ENCODE measurements at places on chromosomes 5 and 9.

DNA sequence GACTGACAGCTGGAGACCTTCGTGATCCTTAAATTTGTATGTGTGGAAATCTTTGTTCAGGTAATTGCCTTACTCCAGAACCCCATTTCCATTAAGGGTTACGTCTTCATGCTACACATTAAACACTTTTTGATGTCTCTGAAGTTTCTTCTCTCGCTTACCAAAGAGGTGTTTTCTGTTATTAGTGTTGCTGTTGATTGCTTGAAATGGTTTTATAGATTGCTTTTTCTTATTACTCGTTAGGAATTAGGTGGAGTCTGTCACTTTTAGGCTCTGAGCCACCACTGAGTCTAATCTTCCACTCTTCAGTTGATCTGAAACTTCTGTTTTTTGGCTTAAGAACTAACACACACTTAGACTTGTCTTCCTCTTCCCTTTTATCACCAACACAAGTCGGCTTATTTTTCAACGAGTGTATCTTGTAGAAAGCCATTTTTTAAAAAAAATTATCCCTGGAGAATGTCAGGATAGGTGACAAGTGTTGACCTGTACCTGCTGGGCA lies 62.2 kb upstream of the PPARGC1B start:
- no peak for DNase-seq

GRCh38 chr5:89396278-89396954 lies 513.4 kb upstream of the MEF2C start:
- no peak for DNase-seq

- DNase-seq: no peak
Measured at GRCh38 chr9:111838439-111838838, 43.7 kb upstream of the SHOC1 start.

DNA sequence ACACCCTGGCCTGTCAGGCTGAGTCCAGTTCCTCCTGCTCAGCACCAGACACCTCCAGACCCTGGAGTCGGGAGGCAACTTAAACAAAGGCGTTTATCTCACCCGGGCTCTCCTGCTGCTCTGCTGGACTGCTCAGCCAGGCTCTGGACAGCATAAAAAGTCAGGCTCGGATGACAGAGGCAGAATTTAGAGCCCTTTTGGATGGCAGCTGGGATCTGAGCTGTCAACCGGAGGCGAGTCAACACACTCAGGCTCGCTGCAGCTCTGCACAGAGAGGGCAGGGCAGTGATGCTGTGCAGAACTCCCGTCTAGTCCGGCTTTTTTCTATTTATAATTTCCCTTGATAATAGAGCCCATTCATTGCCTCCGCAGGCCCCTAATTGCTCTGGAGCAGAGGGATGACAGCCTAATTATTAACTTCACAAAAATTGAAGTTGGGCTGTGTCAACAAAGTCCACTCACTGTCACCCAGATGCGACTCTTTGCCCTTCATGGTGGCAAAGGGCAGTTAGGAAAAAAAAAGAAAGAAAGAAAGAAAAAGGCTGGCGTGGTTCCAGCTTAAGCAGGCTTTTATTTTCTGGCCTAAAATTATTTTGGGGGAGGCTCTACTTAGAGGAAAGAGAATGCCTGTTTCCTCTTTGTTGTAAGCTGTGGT lies 37.6 kb downstream of the STC2 start:
- DNase-seq: no peak

DNA sequence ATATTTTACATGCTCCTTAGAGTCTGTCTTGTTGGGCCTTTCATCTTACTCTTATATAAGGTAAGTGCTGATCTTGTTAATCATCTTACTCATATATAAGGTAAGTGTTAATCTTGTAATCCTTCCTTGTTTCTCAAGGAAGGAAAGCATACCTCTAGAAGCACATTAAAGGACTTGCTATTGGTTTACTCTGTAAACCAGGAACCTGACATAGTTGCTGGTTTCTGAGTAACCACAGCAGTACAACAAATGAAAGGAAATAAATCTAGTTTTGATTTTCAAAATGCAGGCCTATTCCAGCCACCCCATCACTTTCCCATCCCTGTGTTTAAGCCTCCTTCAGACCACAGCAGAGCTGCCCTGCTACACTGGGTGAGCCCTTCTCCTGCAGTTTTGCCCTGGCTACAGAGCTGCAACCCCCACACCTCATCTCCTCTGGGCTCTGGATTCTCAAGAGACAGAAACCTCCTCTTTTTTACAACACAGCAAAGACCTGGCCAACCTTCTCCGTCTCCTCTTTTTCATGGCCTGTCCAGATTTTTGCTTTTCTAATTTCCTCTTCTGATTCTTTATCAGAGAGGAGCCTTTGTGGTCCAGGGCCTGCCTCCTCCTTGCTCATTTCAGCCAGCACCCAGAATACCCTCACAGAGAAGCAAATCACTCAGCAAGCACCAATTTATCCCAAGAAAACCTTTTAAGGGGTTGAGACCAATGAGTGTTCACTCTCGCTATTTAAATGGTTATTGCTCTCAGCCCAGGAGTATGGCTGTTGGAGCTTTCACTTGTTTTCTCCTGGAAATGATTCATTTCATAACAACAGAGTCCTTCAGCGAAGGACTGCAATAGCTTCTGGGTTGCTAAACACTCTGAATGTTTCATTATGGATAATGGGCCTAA lies 103.2 kb downstream of the FSTL4 start:
- DNase-seq: no peak

DNA sequence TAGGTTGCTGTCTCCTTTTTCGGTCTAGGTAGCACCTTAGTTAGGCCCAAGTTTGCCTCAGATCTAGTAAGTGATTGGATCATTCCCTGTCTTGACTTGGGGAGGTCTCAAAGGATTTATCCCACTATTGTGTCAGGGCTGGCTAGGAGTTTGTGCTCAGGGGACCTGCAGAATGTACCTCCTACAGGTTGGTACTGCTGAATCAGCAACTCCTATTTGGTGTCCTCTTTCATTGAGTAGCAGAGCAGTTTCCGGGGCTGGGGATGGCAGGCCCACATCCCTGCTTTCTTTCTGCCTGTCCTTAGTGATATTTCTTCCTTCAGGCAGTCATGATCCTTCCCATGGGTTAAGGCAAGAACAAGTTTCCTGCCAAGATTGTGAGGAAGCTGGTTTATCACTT lies 192.9 kb upstream of the CCNH start:
- DNase-seq: no peak

GRCh38 chr9:135583688-135584011 lies 22.1 kb downstream of the PAEP start:
- no peak for DNase-seq

GRCh38 chr9:8136477-8136876 lies 336.9 kb upstream of the DMAC1 start:
- no peak for DNase-seq

DNA sequence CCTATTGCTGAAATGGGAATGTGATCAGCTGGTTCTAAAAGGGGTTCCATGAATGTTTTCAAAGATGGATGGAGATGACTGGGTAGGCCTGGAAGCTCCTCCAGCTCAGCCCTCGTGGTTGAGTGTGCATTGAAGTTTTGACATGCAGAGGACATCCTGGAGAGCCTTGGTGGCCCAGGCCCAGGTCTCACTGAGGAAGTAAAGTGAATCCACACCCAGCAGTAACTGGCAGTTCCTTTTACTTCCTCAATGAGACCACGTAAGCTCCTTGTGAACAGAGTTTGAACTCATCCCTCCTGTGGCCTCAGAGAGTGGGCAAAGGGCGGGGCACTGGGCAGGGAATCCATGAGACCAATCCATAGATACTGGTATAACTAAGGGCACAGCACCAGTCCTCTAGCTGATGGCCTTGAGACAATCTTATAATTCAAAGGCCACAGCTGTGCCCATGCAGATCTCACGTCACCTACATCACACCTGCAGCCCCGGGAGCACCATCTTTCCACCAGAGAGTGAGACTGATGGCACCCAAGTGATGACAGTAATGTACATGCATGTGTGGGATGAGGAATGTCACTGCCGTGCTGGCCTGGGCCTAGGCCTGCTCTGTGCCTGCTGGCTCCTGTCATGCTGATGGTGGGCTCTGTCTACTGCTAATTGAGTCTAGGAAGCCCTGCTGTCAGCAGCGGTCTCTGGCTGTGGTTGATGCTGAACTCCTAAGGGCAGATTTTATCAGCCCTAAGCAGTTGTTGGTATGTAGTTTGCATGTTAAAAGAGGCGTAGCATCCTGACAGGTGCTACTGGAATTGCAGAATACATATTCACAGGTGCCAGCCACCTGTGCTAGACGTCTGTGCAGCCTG lies 257.8 kb downstream of the FSTL4 start:
- no peak for DNase-seq

DNA sequence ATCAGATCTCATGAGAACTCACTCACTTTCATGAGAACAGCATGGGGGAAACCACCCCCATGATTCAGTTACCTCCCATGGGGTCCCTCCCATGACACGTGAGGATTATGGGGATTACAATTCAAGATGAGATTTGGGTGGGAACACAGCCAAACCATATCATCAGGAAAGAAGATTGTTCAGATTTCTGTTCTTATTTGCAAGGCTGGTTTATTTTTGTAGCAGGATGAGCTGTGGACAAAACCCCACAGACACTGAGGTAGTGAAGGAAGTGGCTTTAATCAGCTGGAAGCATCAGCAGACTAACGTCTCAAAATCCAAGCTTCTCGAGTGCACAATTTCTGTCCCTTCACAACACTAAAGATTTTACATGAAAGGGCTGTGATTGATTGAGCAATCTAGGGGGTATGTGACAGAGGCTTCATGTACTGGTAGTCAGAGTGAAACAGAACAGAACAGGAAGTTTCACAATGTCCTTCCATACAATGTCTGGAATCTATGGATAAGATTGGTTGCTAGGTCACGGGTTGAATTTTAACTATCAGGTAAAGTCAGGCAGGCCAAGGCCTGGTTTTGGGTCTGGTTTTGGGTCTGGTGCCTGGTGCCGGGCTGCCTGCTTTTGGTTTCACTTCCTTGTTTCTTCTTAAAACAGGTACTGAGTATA lies 91.3 kb upstream of the ZNF366 start:
- no peak for DNase-seq

DNA sequence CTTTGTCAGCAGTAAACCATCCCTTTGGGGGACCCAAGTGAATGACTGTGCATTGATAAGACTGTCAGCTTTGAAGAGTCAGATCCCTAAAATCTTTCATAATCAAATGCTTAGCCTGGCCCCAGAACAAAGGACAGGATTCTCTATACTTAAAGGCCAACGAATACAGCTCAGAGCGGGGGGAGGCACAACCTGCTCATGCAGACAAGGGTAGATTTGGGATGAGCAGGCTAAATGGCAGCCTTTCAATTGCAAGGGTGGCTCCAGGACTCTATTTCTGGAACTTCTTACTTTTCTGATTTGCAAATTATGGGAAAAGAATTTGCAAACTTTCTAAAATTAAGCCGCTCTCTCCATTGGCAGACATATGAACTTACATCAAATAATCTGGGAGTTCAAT lies 66.4 kb downstream of the ELL2 start:
- no peak for DNase-seq

GRCh38 chr9:17829812-17830385 lies 251.0 kb downstream of the SH3GL2 start:
- no peak for DNase-seq

GRCh38 chr5:147404706-147405105 lies 105.2 kb downstream of the DPYSL3 start:
- no peak for DNase-seq

GRCh38 chr9:121075251-121076036 lies 689 bp downstream of the CNTRL start:
- DNase-seq: no peak

DNA sequence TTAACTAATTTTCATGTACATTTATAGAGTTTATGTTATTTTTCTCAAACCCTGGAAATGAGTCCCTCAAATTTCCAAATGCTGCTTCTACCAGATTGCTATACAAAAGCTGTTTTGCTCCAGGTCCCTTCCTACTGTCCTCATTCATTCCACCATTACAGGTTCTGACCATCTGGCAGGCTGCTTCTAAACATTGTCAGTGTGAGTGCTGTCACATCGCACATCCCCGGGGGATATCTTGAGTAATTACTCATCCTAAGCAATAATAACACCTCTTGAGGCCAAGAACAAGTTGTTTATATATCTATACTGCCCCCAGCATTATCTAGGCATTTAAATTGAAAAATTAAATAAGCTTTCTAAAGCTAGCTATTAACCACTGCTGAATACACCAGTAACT lies 1675.3 kb upstream of the CDH6 start:
- DNase-seq: no peak

Data from activated T-cell treated with anti-CD3 and anti-CD28 coated beads for 4 hours (primary cell).